ENCODE measurements at places on chromosomes 3 and 15.

GRCh38 chr3:52435246-52436101 is 9.4 kb downstream of the SEMA3G start:
- no peak for DNase-seq

DNA sequence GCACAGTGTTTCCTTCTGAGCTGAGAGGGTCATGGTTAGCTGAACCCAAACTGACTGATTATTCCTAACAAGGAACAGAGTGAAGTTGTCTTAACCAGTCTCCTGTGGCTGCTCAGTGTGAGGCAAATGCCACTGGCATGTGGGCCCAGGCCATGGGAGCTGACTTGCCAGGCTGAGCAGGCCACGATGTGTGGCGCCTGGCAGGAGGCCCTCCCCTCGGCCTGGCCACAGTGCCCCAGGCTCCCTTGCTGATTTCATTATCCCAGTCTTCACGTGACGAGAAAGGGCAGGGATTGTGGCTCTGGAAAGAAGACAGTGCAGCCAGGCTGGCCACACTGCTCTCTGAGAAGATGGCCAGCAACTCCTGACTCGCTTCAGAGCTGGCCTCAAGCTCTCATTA is 58.8 kb downstream of the SLCO2A1 start:
- DNase-seq, result no peak

GRCh38 chr3:69737392-69737791 is 1.9 kb upstream of the MITF start:
- no peak for DNase-seq

- DNase-seq, result peak; percentile 58
These were observed 6.9 kb downstream of the CP start for GRCh38 chr3:149214702-149215101.

DNA sequence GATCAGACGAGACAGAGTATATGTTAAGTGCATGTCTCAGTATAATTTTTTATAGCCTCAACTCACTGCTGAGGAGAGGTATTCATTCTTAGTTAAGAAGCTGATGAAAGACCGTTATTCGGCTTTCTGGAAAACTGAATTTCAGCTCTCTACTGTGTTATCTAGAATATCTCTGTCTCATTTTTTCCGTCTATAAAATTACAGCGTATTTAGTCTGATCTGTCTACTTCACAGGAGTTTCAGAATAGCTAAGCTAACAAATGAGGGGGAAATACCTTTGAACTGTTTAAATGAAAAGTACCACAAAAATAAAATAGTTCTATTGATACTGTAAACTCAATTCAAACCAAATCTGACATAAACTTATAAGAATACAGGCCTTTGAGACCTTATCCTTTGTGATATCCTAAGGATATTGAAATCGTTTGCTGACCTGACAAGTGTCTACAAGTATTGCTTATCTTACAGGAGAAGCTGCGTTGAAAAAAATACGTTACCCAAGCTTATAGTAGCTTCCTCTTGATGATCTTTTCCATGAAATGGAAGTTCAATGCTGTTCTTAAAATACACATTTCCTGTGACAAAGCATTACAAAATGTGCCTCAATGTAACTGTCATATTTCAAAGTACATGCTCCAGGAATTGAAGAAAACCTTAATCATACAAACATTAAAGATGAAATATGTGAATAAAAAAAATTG is 104.6 kb downstream of the IL1RAP start:
- no peak for DNase-seq

DNA sequence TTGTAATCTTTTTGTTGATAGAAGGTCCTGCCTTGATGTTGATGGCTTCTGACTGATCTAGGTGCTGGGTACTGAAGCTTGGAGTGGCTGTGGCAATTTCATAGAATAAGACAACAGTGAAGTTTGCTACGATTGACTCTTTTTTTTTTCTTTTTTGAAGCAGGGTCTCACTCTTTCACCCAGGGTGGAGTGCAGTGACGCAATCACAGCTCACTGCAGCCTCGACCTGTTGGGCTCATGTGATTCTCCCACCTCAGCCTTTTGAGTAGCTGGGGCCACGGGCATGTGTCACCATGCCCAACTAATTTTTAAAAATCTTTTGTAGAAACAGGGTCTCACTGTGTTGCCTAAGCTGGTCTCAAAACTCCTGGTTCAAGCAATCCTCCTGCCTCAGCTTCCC is 14.2 kb downstream of the ARID3B start:
- no peak for DNase-seq

DNA sequence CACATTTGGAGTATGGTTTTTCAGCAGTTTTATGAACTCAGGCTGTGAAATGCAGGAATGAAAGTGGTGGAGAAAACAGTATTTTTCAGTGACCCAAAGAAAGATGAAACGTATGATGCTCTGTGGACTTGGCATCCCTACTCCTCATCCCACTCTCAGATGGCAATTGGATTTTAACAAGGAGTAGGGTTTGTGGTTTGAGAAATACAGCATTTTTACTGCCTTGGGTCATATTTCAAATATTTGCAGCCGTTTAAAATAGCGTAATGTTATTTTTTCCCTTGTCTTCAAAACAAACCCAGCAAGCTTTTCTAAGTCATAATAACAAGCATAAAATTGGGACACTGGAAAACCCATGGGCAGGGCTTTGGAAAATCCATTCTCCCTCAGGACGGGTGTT is 117.2 kb upstream of the LRIG1 start:
- no peak for DNase-seq

DNA sequence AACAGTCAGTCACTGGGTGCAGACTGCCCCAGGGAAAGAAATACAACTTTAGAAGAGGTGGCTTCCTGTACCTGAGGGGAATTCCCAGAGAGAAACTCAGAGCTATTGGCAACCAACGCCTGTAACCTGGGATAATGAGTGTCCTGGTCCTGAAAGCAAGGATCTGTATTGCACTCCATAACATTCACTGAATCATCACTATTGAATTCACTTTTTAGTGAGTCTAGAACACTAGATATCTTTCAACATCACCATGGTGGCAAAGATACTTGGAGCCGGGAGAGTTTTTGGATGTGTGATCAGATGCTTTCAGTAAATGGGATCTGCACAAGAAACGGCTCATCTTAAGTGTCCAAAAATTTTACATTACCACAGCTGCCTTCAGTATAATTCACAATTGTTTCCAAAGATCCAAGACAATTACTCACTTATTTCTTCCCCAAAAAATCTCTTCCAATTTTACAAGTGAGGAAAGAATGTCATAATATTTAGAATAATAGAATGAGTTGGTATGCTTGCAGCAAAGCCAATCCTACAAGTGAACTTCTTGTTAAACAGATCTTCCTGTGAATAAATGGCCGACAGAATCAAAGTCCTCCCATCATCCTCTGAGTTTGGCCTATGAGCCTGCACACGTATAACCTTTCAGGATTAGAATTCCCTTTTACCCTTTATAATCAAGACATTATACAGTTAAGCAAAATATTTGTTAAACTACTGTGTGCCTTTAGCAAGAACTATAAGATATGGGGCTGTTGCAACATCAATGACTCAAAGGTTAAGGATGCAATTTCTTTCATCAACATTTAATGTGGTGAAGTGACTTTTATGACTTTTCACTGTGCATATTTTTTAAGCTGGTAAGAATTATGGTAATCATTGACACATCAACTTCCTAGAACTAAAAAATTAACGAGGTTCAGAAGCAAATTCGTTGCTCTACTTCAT is 243.3 kb upstream of the COL8A1 start:
- no peak for DNase-seq

DNA sequence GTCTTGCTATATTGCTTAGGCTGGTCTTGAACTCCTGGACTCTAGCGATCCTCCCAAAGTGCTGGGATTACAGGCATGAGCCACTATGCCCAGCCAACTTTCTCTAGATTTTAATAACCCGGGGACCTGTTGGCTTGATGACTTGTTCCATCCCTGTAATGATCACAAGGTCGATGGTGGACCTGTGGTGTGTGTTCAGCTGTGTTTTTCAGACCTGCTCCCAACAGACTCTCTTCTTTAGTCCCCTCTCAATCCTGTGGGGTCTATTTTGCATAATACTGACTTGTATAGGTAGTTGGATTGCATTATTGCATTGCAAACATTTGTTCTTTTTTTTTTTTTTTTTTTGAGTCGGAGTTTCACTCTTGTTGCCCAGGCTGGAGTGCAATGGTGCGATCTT is 1.9 kb downstream of the MAP2K1 start:
- DNase-seq, result no peak

DNA sequence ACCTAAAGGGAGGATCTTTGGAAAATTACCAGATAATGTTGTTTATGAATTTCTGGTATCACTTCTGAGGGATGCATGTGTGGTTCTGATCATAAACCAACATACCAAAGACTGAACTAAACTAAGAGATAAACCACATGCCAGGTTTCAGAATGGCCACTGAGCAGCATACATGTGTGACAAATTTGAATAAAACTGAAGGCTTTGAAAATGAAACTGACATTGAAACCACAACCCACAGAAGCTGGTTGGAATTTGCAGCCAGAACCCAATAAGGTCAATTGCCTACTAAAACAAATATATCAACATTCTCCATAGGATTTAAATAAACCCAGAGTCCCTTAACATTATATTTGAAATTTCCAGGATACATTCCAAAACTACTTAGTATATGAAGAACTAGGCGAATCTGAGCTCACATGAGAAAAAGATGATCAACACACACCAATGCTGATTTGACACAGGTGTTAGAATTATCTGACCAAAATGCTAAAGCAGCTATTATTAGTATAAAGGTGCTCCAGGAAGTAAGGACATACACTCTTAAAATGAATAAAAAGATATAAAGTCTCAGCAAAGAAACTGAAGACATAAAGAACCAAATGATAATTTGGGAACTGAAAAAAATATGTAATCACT is 125.0 kb downstream of the ZNF280D start:
- DNase-seq, result no peak

GRCh38 chr3:117017135-117017894 is 307.7 kb downstream of the TUSC7 start:
- no peak for DNase-seq

- no peak for DNase-seq
These were observed 92.4 kb upstream of the TSC22D2 start for GRCh38 chr3:150315721-150316120.

- DNase-seq, result no peak
These were observed 24.6 kb upstream of the RSL24D1 start for GRCh38 chr15:55221090-55222011.

GRCh38 chr15:73630921-73631362 is 2.2 kb downstream of the NPTN start:
- DNase-seq, result no peak

Measured in NCI-H146 (cell line).